ENCODE measurements at places on chromosomes 6 and 20. TPM values are rescaled to one million over a fixed set of nuclear protein-coding genes. Genes with fewer than 3 reads are reported as not detected.

- DNase-seq: no peak
Observed at GRCh38 chr6:41798901-41799558, 11.5 kb downstream of the TOMM6 start.

The GRM1 gene
- not detected for total RNA-seq

GRCh38 chr6:168377484-168377855 lies 57.9 kb upstream of the DACT2 start:
- DNase-seq: no peak

The TRIM40 gene
- not detected for total RNA-seq

GRCh38 chr6:45843848-45844521 lies 171.7 kb downstream of the CLIC5 start:
- DNase-seq: no peak

DNA sequence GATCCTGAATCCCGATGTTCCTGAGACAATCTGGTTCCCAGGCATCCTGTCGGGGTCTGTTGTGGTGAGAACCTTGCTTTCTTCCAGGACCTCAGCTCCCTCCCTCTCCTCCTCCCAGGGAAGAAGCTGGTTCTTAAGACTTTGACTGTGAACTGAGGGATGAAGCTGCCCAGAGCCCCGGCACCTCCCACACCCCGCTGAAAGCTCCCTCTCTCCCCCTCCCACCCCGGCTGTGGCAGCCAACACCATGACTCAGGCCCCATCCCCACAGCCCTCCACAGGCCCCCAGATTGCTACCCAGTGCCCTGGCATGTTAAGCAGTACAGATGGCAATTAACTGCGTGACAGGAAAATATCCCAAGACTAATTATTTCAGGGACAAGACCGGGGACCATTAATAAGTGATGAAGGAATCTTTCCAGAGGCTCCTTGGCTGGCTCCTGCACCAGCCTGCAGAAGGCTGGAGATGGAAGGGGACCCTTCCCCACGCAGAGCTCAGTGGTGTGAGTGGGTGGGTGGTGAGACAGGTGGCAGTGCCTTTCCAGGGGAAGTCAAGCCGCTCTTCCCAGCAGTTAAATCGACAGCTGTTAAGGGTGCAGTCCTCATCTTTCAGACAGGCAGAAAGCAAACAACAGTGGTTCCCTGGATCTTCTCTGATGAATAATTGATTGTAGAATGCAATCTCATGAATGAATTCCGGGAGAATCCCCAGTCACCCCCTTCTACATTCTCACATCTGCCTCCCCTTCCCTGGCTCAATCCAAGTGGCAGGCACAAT lies 237.9 kb downstream of the LRFN2 start:
- DNase-seq: peak; percentile 1

The GSTA4 gene
- 69.7 TPM for total RNA-seq

All from activated T-helper 2 cell treated with anti-CD3 and anti-CD28 coated beads, Interferon-gamma antibody, Interleukin-2, Interleukin-4, amounts not matched to agents 10 μg/mL and 5 μg/mL and 100 μg/mL, durations not matched to agents 14 hours and 24 hours and 36 hours (primary cell).